GM04504 (cell line): ENCODE measurements at places on chromosomes 7 and 10.
A peak's percentile ranks its signal among the peaks of the same experiment; 100 is the strongest.

DNA sequence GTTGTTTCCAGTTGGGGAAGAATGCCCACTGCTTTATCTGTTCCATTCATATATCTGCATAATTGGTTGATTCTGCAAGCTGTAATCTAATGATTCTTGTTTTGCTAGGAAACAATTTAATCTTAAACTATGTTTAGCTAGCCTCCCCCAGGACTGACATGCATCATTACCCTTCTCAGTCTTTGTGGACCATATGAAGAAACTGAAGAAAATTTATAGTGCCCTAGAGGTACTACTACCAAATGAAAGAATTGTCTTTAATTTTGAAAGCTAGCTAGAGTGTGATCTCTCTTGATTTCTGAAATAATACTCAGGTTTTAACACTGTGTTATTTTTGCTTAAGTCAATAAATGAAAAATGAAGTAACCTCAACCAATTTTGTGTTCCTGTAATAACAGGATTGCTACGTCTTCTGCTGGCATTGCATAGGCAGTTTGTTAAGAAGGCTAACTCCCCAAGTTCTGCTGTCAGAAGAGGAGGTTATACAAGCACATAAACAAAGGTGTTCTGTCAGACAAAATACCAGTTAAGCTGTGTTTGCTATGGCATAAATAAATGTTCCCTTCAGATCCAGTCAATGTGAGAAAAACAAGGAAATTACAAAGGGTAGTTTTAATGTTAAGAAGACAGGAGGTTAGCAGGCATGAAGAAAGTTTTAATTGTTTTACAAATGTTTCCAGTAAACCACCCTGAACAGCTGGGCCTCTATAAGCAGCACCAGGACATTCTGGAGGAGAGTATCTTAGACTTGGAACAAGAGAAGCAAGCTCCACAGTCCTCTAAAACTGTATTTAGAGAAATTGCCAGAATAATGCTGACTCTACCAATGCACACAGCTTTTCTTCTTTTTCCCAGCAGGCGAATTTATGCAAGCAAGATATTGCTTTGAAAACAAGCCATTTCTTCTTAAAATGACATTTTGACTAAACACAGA, 90.3 kb upstream of the CTTNBP2 start:
- DNase-seq = no peak

DNA sequence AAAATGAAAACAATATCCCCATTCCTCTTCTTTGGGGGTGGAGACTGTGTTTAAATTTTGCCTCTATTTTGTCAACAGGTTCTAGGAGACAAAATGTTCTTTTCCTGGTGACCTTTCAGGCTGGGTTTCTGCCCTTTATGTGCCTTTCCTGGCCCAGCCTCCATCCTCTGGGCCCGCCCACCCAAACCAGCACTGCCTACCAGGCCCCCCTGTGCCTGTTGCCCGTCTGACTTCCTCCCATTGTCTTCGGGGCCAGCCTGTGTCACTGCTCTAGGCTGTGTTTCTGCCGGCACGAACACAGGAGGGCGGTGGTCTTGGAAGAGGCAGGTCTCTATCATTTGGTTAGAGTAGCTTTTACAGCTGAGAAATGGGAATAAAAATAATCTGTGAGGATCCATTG, 13.9 kb downstream of the TSPAN14 start:
- no peak for DNase-seq

DNA sequence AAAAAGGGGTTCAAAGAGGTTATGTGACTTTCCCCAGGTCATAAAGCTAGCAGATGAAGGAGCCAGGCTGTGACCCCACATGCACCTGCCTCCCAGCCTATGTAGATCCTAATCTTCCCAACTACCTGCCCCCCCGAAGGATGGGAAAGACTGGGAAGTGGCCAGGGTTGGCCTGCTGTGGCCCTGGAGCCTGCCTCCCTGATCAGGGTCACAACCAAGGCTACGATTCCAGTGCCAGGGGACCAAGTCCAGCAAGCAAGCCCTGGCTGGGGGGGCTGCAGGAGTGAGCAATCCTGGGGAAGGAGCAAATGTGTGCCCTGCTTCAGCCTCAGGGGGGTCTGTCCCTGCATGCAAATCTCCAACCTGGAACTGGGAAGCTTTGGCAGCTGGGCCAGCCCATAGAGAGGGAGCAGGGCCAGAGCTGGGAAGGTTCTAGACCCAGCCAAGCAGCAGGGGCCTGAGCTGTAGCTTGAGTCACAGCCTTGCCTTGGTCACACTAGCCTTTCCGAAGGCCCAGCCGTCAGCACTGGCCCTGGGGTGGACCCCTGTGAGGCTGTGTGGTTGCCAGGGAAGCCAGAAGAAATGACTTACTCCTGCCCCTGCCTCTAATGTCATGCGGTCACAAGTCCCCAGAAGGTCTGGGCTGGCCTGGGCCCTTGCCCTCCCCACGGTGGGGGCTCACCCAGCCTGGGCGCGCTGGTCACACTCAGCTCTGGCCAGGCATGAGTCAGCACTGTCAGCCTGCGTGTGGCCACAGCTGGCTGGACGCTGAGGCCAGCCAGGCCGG, 96.4 kb upstream of the ZMIZ1 start:
- DNase-seq = peak; percentile 74

GRCh38 chr7:98186452-98187137, 24.6 kb upstream of the BHLHA15 start:
- no peak for DNase-seq

DNA sequence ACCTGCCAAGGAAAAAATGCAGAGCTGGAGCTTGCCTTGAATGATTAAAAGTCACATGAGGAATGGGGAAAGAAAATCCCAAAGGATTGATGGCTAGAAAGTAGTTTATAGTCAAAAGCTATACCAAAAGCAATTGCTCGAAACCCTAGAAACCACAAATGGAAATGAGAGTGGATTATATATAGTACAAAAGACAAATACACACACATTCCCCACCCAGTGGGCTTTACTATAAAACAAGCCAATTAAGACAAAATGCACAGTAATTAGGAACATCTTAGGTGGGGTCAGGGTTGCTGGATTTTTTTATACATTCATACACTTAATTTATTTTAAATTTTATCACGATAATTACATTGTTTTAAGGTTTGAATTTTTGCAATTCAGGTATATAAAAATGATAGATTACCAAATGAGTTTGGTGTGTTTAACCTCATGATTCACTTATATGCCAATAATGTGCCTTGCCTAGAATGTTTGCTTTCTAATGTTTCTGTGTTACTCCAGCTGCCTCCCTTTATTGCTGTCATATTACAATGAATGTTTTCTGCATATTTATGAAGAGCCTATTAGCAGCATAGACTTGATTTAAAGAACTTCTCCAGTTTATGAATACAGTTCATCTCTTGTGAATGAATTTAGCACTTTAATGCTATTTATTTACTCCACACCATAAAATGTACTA, 421.3 kb downstream of the EXOC4 start:
- no peak for DNase-seq

DNA sequence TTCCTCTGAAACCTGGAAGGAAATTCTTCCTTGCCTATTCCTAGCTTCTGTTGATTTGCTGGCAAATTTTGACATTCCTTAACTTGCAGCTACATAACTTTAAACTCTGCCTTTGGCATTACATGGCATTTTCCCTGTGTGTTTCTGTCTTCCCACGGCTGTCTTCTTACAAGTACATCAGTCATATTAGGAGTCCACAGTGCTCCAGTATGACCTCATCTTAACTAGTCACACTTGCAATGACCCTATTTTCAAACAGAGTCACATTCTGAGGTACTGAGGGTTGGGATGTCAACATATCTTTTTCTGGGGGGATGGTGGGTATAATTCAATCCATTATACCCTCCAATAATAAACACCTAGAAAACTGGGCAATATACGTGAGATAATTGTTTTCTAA, 37.4 kb upstream of the EPHB6 start:
- DNase-seq = no peak
